ENCODE measurements at places on chromosomes 7 and 10.

GRCh38 chr10:72329290-72330068 lies 25.2 kb downstream of the DNAJB12 start:
- DNase-seq, result no peak

DNA sequence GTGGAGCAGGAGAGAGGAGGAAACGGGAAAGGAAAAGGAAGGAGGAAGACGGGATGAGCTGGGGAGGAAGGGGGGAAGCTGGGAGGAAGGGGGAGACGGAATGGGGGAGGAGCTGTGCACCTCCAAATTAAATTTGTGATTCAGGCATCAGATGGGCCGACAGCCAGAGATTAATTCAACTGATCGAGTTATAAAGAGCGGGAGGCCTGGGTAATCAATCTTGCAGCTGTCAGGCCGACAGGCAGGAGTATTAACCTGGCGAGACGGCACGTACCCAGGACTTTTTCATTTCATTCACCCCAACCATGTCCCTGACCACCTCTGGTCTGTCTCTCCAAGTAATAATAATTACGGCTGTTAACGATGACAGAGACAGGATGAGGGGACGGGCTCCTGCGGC lies 26.2 kb downstream of the KAZALD1 start:
- DNase-seq, result no peak

- DNase-seq, result peak; percentile 16
Measured at GRCh38 chr7:50475340-50475739, 25.2 kb upstream of the FIGNL1 start.

DNA sequence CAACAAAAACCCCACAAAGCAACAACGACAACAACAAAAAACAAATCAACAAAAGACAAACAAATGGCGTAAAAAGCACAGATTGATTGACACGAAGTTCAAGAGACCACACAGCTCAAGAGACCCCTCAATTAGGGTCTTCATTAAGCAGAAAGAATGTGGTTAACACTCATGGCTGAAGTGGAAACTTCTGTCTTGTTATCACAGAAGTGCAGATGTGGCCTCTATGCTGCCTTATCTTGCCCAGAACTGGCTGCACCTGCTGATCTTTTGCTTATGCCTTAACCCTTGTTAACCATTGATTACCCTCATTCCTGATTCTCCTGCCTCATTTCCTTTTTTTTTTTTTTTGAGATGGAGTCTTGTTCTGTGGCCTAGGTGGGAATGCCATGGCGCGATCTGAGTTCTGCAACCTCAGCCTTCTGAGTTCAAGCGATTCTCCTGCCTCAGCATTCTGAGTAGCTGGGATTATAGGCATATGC lies 3.5 kb upstream of the DAGLB start:
- DNase-seq, result no peak

DNA sequence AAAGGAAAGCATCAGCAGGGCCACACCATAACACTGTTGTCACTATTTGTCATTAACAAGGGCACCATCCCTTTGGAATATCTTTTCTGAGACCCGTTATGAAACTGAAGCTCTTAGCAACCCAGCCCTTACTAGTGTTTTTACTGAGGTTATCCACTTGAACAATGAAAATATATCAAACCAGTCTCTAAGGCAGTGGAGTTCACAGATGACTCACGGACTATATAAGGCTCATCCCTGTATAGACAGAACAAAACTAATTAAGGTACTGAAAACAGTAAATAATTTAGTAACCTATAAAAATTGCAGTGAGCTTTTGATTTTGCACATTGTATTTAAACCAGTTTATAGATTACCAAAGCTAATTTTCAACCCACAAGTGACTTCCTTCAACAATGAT lies 196.0 kb downstream of the ELAPOR2 start:
- DNase-seq, result no peak

- DNase-seq, result no peak
Measured at GRCh38 chr7:80950550-80950967, 31.7 kb upstream of the SEMA3C start.

DNA sequence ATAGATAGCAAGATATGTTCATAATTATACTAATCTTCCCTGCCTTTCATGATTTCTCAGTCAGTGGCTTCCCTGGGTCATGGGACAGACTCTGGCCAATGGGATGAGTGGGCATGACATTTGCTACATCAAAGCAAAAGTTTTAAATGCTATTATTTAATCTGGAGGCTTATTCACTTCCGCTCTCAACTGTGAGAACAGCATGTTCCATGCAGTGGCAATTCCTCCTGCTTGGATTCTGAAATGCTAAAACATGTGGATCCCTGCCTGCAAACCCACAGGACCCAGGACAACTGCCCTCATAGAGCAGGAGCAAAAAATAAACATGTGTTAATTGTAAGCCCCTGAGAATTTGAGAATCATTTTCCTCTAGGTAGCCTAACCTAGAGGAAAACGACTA lies 1412.4 kb upstream of the CELF2 start:
- DNase-seq, result no peak

- no peak for DNase-seq
Measured at GRCh38 chr7:1113548-1113885, 25.6 kb downstream of the GPER1 start.

GRCh38 chr10:117170244-117170643 lies 27.0 kb upstream of the KCNK18 start:
- DNase-seq, result peak; percentile 34

- no peak for DNase-seq
Measured at GRCh38 chr10:132095403-132096113, 29.8 kb downstream of the JAKMIP3 start.

GRCh38 chr10:72808001-72808400 lies 85.5 kb upstream of the OIT3 start:
- DNase-seq, result no peak

- DNase-seq, result no peak
Measured at GRCh38 chr10:28980264-28980663, 302.9 kb downstream of the BAMBI start.

GRCh38 chr7:37757563-37757962 lies 74.0 kb downstream of the GPR141 start:
- DNase-seq, result no peak

GRCh38 chr7:1062296-1063294 lies 18.2 kb downstream of the GPR146 start:
- DNase-seq, result no peak

DNA sequence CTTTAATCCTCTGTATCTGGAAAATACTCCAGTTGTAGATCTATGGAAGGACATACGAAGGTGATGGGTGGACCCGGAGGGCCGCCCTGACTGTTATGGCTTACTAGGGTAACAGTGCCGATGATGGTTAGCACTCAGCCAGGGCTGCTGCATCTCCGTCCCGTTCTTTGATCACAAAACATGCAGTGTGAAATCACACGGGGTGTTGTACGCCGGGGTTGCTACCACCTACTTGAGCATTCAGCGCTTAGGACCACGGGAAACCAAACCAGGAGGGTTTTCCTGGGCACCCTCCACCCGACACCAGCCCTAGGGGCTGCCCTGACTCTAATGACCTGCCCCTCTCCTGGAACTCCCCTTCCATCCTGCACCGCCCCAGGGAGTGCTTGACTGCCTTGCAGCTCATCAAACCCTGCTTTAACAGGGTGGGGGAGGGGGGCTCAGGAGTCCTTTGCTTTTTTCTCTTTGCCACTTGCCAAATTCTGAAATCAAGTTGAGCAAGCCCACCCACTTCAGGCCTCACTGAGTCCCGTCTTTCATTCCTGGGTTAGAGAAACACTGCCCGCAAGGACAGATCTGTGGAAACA lies 20.4 kb downstream of the ZNF775 start:
- no peak for DNase-seq

GRCh38 chr7:36289833-36290661 lies 99.6 kb upstream of the ANLN start:
- DNase-seq, result no peak

DNA sequence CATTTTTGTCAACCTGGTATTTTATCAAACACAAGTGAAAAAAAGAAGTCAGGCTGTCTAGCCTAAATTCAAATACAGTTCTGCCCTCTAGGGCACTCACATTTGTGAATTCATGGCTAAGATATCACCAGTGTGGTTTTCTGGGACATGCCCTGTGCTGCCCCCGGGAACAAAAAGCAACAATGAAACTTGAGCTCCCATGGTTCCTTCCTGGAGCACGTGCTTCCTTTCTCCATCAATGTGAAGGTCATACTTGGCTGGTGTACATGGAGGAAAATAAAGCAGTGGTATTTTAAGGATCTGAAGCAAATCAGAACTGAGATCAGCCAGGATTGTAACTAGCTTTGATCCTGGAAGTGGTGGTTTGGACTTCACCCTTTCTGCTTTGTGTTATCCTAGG lies 128.9 kb upstream of the FRMD4A start:
- no peak for DNase-seq

GRCh38 chr7:137882261-137882668 lies 35.5 kb upstream of the DGKI start:
- no peak for DNase-seq

- peak; percentile 35 for DNase-seq
Measured at GRCh38 chr10:78559661-78560340, 509.0 kb upstream of the ZMIZ1 start.

DNA sequence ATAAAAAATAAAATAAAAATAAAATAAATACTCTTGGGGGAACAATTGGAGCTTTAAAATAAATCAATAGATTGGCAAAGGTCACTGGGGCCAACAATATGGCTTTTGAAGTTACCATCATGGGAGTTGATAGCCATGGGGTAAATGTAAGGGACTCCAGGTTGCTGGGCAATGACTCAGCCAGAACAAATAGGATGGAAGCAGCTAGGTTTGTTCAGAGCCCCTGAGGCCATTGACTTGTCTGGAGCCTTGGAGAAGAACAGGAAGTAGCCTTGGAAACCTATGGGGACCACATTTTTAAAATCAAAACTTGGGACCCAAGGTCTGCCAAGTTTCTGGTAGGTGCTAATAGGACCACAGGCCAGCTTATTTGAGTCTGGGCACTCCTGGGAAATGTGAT lies 20.2 kb upstream of the FRA10AC1 start:
- DNase-seq, result no peak

DNA sequence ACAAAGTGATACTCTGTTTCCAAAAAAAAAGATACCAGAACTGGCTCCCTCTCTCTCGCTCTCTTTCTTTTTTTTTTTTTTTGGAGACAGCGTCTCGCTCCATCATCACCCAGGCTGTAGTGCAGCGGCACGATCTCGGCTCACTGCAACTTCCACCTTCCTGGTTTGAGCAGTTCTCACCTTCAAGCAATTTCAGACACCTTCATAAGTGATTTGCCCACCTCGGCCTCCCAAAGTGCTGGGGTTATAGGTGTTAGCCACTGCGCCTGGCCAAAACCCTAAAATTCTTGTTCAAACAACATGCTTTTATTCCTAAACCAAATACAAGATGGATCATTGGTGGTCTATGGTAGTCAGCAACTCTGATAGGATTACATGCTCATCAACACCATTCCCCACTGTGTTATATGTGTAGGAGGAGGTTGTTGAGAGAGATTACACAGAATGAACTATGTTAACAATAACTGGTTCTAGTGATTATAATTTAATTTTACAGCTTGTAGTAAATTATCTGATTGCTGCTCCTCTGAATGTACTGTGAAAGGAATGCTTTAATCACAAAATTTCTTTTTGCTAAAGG lies 15.5 kb downstream of the ACBD5 start:
- DNase-seq, result no peak

DNA sequence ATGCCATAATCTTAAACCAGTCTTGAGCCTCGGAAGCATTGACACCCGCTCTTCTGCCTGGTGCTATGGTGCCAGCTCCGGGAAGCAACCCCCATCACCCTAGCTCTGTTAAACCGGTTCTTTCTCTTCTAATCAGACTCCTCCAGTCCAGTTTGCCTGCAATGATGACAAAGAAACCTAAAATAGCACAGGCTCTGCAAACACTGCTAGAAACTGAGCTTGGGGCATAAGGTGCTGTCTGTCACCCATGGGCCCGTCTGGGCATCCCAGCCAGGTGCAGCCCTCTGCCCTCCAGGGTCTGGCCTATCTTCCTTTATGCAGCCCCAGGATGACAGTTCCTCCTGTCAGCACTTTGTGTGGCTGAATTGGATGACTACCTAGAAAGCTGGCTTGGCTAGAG lies 14.2 kb upstream of the CAMK2G start:
- DNase-seq, result no peak

DNA sequence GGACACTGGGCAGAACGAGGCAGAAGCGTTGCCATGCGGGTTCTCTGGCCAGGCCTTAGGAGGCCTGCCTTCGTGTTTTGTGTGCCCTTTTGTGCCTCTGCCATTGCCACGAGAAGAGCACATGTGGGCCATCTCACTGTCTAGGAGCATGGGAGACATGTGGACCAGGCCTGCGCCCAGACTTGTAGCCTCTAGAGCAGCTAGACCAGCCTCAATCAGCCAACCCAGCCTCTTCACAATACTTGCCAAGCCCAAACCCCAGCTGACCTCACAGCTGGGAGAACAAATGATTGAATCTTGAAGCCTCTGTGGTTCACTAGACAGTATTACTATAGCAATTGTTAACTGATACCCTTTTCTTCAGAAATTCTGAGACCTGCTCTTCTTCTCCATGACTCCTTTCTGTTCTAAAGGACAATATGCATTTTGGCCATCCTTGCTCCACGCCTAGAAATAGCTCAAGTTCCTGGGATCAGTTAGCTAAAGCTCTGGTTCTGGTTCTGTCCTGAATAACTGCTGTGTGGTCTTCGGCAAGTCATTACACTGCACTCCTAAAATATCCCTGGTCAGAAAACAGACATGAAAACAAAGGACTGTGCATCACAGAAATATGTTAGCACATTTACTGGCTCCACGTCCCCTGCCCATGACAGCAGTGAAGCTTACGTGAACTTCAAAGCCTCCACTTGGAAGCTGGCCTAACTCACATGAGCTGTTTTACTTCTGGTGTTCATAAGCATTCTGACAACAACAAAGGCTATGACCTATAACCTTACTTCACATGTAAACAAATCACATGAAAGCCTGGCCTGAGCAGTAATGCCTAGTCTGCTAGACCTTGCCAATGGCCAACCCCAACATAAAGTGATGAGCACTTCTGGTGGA lies 72.3 kb upstream of the MKRN1 start:
- DNase-seq, result no peak

- DNase-seq, result no peak
Measured at GRCh38 chr10:99895867-99896266, 113.4 kb downstream of the ABCC2 start.

DNA sequence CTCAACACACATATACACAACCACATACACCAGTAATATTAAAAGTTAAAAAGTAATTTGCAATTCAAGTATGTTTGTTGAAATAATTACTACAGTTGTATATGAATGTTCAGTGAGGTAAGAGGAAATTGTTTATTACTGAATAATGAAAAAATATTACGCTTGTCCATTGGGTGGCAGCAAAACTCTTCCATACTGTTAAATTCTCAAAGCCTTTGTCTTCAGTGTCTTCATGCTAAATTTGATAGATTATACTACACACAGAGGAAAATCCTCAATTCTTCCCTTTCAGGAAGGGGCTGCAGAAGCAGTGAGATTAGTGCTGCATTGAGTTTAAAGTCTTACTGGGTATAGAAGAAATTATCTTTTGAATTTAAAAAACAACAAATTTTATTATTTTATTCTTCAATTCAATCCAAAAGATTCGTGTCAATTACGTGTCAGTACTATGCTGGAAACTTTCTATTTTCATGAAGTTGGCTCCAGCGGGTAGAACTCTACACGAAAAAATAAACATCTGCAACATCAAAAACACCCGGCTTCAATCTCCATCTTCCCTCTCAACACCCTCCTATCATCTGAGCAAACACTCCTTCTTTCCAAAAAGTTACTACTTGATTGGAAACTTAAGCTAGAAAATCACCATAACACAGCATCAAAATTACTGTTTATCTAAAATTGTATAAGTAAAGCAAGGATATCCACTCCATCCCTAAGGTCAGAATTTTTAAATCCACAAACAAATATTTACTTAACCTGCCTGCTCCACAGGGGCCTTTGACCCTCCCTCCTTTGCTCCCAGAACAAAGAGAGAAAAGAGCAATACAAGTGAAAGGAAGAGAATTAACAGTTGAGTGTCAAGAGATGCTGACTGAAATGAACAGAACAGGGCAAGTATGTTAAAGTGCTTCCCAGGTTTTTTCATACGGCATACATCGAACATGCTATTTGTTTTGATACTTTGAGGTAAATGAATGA lies 37.0 kb upstream of the TES start:
- peak; percentile 23 for DNase-seq

Data from iPS-NIHi11 (cell line).